ENCODE measurements at places on chromosomes 2 and 18.
A peak's percentile ranks its signal among the peaks of the same experiment; 100 is the strongest.

DNA sequence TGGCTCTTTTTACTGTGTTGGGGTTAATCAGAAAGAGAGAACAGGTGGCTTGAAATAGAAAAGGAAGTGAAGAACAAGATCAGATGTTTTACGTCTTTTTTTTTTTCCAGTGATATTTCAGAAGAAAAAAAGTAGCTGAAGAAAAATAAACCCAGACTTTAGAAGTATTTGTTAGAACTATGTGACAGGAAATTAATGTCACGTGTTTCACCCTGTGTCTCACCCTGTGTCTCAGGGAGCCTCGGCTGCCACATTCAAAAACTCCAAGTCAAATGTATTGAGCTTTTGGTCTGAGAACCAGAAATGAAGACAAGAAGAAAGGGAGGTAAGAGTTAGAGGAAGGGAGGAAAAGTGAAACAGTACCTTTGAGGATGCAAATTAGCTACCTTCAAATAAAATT is 38.0 kb downstream of the AKAIN1 start:
- DNase-seq, result no peak

DNA sequence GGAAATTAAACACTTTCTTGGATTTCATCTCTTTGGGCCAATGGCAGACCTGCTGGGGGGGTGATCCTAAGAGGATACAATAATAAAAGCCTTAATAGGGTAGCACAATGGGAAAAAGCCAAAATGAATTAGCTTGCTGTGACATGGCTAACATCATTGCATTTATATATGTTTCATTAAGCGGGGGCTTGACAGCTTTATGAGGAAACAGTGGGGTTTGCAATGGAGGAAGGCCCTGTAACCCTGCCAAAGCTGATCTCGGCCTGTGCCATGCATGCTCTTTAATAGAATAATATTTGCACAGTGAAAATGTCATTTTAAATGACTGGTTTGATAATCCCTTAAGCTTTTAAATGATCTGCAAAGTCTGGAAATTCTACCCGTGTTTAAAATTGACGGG is 291.5 kb downstream of the SLC4A3 start:
- no peak for DNase-seq

DNA sequence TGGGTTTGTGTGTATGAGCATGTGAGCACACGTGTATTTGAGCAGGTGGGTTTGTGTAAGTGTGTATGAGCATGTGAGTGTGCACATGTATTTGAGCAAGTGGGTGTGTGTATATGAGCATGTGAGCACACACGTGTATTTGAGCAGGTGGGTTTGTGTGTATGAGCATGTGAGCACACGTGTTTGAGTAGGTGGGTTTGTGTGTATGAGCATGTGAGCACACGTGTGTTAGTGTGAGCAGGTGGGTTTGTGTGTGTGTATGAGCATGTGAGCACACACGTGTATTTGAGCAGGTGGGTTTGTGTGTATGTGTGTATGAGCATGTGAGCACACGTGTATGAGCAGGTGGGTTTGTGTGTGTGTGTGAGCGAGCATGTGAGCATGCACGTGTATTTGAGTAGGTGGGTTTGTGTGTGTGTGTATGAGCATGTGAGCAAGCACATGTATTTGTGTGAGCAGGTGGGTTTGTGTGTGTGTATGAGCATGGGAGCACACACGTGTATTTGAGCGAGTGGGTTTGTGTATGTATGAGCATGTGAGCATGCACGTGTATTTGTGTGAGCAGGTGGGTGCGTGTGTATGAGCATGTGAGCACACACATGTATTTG is 169.7 kb downstream of the TWIST2 start:
- no peak for DNase-seq

- no peak for DNase-seq
These were observed 499.6 kb upstream of the HS6ST1 start for GRCh38 chr2:128818248-128818647.

GRCh38 chr2:27152796-27153464 is 4.1 kb downstream of the TCF23 start:
- DNase-seq, result no peak

GRCh38 chr2:238389988-238390589 is 36.6 kb upstream of the ASB1 start:
- no peak for DNase-seq

DNA sequence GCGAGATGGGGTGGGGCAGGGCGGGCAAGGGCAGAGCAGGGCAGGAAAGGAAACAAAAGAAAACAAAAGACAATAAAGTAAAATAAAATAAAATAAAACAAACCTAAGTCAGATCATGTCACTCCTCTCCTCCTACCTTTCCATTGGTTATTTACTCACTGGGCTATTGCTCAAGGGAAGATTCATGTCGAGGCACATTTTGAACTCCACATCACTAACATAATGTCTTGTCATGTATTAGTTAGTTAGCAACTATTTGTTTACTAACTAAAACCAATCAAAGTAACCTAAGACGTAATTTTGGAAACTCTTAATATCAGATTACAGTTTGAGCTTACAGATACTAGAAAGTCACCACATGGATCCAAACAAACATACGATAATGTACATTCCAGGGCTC is 2.2 kb downstream of the C1D start:
- DNase-seq, result no peak

GRCh38 chr2:239312081-239312511 is 88.7 kb downstream of the HDAC4 start:
- peak; percentile 77 for DNase-seq

GRCh38 chr2:37110306-37111212 is 26.2 kb downstream of the GPATCH11 start:
- no peak for DNase-seq

DNA sequence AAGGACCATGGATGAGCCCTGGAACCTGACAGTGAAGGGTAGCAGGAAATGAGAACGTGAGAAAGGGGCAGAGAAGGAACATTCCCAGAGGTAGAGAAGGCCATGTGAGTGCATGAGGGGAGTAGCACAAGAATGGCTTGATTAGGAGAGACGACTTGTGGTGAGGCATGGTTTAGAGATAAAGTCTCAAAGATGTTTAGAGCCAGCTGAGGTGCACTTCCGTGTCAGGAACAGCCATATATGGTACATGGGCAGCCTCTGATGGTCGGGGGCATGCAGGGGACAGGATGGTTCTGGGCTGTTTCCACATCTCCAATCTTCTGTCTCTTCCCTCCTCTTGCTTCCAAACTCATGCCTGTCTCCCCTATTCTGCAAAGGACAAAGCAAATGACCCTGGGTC is 28.8 kb upstream of the EFEMP1 start:
- no peak for DNase-seq

DNA sequence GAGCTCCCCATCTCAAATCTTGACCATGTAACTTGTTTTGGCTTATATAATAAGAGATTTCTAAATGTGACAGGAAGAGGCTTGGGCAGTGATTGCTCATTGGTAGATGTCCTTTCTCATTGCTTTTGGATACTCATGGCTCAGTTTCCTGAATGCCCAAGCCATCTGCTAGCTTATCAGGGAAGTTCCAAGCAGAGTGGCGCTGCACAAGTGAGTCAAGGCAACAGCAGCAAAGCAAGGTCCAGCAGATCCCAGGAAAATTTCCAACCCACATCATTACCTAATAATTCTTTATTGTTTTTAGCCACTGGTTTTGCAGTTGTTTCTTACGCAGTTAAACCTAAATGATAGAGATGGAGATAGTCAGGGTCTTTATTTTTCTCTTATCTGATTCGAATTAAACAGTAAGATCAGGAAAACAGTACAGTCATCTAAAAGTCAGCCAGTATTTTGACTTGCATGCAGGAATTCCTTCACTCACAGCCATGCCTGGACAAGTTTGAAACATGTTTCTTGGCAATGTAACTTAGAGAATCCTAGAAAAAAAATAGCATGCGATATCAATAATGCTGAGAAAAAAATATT is 349.7 kb upstream of the TMEFF2 start:
- no peak for DNase-seq

- DNase-seq, result peak; percentile 35
These were observed 35.2 kb upstream of the SNED1 start for GRCh38 chr2:240963065-240963867.

DNA sequence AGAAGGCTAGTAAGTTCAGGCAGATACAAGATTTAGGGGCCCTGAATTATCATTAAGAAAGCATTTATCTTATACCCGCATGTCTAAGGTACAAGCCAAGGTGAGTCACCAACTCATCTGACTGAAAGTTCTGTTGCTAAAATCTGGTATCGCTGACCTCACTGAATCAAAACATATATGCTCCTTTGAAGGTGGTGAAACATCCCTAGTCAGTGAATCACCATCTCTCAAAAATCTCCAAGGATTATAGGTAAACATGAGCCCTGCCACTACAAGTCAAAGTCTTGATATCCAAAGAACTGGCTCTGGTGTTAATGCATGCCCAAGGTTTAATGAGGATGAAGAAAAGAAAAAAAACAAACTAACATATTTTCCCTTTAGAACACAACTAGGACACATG is 43.5 kb downstream of the IRS1 start:
- DNase-seq, result no peak

- DNase-seq, result peak; percentile 51
These were observed 56.1 kb downstream of the SF3B1 start for GRCh38 chr2:197378494-197379307.

DNA sequence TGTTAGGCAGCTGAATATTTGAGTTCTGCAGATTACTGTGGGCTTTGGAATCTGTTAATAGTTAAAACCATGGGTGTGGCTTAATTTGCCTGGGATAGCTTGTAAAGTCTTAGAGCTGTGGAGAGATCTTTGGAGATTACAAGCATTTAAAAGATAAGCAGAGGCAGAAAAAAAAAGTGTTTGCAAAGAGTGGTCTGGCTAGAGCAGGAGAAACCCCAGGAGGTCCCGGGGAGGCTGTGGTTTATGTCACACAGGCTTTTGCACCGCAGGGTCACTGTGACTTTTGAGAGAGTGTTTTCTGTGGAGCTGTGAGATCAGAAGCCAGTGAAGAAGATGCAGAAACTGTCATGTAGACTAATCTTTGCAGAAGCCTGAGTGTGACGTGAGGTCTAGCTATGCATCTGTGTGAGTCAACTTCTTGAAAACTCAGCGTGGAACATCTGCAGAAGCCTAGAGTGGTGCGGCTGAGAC is 49.0 kb downstream of the SETBP1 start:
- DNase-seq, result no peak

- DNase-seq, result no peak
These were observed 23.1 kb downstream of the DDX1 start for GRCh38 chr2:15614545-15615300.

- no peak for DNase-seq
These were observed 72.3 kb upstream of the RIOK3 start for GRCh38 chr18:23380817-23381216.

DNA sequence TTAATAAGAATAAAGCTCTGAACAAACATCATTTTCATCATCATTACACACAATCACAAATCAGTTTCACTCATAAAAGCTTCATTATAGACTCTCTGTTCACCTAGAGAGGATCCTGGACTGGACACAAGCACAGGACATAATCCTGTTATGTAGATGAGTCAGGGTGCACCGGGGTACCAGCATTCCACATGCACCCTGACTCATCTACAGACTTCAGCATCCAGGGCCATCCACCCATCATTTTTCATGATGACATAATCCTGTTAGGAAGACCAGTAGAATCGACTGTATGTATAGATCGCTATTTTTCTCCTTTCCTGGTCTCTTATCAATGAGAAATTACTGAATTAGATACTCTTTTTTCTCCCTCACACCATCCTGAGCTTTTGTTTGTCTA is 73.7 kb upstream of the PIK3C3 start:
- DNase-seq, result no peak

DNA sequence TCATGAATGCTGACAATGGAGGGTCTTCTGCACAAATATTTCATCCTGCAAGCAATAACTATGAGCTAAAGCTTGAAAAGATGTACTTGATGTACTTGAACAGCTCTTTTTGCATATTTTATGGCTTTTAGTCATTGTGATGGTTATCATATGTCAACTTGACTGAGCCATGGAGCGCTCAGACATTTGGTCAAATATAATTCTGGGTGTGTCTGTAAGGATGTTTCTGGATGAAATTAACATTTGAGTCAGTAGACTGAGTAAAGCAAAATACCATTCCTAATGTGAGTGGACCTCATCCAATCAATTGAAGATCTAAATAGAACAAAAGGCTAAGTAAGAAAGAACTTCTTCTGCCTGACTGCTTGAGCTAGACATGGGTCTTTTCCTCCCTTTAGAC is 509.0 kb downstream of the BCL11A start:
- no peak for DNase-seq

GRCh38 chr18:69636529-69637301 is 236.0 kb downstream of the DOK6 start:
- DNase-seq, result no peak

GRCh38 chr18:9653390-9653789 is 39.0 kb upstream of the PPP4R1 start:
- peak; percentile 46 for DNase-seq

DNA sequence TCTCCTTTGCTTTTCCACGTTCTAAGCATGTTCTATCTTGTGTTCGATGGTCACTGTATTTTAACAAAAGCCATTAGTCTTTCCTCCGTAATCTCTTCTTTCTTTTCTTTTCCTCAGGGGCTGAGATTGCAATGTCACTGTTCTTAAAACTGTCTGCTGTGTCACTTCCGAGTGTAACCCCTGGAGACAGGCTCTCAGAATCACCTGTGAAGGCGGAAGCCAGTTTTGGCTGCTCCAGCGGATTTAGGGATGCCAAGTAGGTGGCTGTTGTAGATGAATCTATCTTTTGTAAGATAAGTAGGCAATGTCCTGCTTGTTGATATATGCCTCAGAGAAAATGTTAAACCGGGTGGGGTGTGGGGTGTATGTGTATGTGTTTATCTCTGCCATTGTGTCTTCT is 94.7 kb upstream of the L3MBTL4 start:
- DNase-seq, result no peak

DNA sequence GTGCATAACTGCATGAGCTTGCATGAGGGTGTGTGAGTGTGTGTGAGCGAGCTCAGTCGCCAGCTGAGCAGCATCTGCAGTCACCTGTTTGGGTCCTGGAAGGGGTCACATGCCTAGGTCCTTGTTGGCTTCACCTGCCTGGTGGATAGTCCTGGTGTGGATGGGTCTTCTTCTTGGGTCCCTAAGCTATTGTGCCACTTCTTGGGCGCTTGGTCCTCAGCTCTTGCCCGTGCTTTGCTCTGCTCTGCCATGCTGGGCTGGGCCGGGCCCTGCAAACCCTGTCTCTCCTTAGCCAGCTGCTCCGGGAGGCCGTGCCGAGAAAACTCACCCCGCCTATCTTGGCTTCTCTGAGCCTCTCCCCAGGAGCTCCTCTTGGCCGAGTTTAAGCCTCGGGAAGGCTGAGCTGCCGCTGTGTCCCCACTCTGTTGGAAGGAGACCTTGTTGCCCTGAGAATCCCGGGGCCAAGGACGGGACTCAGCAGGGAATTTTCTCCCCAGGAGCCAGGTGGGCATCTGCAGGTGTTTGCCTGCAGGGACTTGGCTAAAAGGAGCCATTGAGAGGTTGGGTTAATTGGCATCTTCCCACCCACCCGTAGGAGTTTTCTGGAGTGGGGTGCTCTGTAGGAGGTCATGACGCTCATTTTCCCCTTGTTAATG is 300.8 kb downstream of the NDUFA10 start:
- peak; percentile 41 for DNase-seq

Data from psoas muscle (tissue), 8 donors.